Inflammatory macrophage (primary cell): ENCODE measurements at places on chromosomes 6 and 20.

DNA sequence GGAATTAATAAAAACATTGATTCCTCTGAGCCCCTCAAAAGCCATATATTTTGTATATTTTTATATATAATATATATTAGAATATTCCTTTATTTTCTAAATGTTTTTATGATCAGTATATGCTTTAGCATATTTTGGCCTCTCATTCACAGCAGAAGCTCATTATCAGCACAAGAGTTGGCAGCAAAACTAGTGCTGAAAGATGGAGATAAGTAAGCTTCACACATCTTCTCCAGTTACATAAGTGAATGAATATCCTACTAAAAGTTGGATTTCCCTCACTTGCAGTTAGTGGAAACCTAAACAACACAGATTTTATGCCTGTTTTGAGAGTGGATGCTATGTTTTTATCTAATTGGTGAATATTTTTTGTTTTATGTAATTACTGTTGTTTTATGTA is 1303.8 kb upstream of the ADGRB3 start:
- no peak for DNase-seq

- peak; percentile 58 for DNase-seq
Observed at GRCh38 chr6:15429141-15430110, 183.6 kb downstream of the JARID2 start.

GRCh38 chr6:134732763-134733162 is 217.1 kb downstream of the ALDH8A1 start:
- DNase-seq, result no peak

DNA sequence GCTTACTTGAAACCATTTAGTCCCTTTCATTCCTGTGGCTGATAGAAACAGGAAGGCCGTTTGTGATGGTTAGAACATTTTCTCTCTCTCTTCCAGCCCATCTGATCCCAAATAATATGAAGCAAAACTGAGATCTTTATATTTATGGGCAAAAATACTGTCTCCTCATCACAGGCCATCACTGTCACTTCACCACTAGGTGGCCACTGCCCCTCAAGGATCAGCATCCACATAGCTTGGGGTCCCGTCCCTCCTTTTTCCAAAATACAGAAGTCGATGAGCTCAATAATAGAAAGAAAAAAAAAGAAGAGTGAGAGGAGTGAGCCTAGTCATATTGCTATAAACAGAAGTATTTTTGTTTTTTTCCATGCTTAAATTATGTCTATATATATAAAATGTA is 46.4 kb upstream of the LAMP5 start:
- peak; percentile 24 for DNase-seq

- DNase-seq, result peak; percentile 27
Observed at GRCh38 chr6:148351309-148351708, 8.7 kb downstream of the SASH1 start.

DNA sequence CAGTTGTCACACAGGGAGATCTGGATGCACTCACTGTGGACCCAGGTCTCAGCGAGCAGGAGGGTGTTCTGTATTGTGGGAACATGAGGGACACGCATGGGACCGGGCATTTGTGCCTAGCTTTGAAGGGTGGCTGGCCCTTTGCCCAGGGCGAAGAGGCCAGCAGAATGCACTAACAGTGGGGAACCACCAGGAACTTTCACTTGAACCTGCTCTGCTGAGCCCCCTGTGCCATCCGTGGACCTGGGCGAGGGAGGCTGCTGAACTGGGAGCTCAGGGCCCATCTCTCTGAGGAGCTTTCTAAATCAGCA is 1.2 kb upstream of the ULBP2 start:
- DNase-seq, result no peak

- DNase-seq, result no peak
Observed at GRCh38 chr6:70502484-70502883, 64.2 kb upstream of the SDHAF4 start.

DNA sequence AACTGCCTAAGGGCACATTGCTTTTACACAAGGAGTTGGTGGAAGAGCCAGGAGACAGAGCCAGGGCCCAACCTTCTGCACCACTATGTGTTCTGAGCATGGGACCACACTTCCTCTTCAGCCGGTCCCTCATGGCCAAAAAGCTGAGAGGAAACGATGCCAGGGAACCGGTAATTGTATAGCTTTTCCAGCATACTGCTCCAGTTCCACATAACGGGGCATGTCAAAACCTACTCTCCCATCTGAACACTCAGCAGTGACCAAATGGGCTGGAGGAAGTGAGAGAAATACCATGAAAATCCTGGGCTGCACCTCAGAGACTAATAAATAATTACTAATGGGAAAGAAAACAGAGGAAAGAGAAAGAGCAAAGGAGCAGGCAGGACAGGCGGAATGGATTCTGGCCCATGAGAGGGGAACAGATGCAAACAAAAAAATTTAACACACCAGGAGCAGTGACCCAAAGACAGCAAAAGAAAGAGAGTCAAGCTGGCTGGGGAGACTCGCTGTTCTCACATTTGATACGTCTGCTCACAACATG is 52.0 kb upstream of the BMP2 start:
- peak; percentile 47 for DNase-seq

DNA sequence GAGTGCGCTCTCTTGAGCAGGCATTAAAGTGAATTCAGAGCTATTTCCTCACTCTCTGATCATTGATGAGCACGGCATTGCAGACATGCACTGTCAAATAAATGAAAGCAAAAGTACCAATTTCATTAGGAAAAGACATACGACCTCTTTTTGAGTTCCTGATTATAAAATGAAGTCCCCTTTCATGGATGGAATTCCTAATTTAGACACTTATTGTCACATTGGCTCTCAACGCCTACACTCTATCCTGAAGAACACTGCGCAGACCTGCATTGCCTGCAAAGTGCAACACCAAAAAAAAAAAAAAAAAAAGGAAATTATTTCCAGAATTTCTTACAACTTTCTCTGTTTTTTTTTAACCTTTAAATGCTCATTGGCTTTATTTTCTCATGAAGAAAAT is 1.6 kb downstream of the ADGRB3 start:
- DNase-seq, result no peak

DNA sequence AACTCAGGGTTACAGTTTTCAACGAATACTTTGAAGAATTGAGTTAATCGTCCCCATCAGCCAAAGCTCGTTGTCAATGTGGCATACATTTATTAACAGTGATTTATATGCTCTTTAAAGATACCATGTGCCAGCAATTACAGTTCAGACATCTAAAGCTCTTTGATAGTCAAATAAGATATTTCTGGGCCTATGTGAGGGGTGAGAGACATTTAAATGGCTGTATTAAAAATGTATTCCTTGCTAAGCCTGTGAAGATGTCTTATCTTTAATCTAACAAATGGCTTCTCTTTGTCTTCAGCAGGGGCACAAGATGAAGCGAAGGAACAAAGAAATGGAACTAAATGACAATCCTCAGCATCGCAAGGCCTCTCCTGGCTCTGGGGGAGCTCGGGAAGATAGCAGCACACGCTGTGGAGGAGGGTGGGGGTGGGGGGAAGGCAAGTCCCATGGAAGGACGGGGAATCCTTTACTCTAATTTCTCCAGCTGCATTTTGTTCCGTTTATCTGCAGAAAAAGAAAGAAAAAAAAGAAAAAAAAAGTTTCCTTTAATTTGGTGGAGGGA is 523.6 kb downstream of the KIF16B start:
- DNase-seq, result no peak

- DNase-seq, result no peak
Observed at GRCh38 chr6:127886603-127887002, 14.3 kb downstream of the THEMIS start.

GRCh38 chr6:119148098-119148824 is 69.8 kb upstream of the FAM184A start:
- DNase-seq, result peak; percentile 82

DNA sequence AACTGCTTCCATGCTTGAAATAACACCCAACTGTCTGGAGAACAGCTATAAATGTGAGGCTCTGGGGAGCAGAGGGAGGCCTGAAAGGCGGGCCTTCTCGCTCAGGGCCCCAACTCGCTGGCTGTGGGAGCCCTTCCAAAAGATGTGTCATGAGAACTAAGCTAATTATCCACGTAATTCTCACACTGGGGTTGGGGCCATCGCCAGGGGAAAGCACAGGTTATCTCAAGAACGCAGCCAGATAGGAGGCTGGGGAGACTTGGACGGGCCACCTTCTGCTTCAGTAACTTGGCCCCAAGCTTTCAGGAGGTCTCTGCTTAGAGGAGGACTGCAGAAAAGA is 1.6 kb downstream of the PXDC1 start:
- no peak for DNase-seq

- no peak for DNase-seq
Observed at GRCh38 chr6:28747631-28748157, 176.1 kb downstream of the TRIM27 start.

GRCh38 chr6:71287926-71288227 is 734 bp upstream of the OGFRL1 start:
- no peak for DNase-seq

- DNase-seq, result no peak
Observed at GRCh38 chr6:70998148-70998547, 41.3 kb upstream of the B3GAT2 start.

GRCh38 chr20:22389836-22390542 is 194.4 kb downstream of the FOXA2 start:
- no peak for DNase-seq

DNA sequence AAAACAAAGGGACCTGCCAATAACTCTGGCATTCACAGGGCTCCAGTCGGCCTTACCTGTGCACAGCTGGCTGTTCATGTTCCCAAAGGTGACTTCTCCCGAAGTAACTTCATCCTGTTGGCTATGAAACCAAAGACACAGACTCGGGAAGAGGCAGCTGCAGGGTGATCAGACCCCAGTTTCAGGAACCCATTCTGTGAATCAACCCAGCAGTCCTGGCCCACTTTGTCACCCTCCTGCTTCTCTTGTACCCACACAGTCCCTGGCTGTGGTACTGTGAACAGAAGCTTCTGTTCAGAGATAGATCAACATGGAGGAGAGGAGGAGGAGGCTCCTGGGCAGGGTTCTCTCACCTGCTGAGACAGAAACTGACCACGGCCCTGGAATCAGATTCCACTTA is 8.7 kb upstream of the PGC start:
- DNase-seq, result no peak

DNA sequence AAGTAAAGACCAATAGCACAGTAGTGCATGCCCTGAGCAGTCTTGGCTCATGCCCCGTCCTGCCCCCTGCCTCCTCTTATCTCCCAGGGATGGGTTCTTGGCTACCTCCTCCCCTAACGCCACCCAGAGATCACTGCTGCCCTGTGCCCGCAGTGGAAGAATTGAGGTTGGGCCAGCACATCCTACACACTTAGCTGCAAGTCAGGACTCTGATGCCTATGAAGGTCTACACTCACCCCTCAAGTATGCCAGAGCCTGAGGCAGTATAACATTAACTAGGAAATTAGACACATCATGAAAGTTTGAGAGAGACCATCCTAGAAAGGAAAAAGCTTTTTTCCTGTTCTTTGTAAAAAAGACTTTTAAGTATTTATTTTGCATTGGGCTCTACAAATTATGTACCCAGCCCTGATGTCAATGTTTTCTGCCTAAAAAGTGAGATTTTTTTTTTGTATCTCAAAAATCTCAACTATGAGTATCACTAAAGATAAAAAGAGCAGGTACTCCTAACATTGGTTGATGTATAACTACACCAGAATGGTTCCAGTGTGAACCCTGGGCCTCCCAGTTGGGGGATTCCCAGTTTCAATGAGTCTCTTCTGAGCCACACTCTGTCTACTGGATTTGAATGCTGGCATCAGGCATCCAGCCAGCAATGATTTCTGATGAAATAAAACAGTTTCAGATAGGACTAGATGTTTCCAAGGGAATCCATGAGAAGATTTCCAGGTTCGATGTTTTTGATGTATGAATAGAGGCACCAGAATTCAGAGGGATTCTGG is 115.4 kb downstream of the ISM1 start:
- no peak for DNase-seq

GRCh38 chr6:137717074-137718073 is 149.7 kb upstream of the TNFAIP3 start:
- DNase-seq, result no peak

GRCh38 chr6:109867009-109867969 is 110.8 kb upstream of the GPR6 start:
- no peak for DNase-seq

- no peak for DNase-seq
Observed at GRCh38 chr6:108179741-108180140, 13.9 kb downstream of the NR2E1 start.

DNA sequence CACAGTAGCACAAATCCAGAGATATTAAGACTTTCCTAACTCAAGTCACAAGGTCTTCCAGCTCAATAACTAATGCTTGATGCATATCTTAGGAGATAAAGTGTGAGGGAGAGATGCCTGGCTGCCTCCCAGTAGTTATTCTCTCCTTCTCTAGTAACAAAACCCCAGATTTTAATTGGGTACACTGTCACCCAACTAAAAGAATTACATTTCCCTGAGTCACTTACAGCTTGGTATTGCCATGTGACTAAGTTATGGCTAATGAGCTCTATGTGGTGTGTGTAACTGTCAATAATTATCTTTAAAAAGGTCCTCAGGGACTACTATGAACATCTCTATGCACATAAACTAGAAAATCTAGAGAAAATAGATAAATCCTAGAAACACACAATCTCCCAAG is 32.0 kb downstream of the KIF6 start:
- DNase-seq, result no peak

GRCh38 chr20:57330998-57331397 is 1.4 kb downstream of the SPO11 start:
- DNase-seq, result peak; percentile 46

GRCh38 chr20:45823949-45824835 is 2.9 kb downstream of the TNNC2 start:
- DNase-seq, result peak; percentile 37

DNA sequence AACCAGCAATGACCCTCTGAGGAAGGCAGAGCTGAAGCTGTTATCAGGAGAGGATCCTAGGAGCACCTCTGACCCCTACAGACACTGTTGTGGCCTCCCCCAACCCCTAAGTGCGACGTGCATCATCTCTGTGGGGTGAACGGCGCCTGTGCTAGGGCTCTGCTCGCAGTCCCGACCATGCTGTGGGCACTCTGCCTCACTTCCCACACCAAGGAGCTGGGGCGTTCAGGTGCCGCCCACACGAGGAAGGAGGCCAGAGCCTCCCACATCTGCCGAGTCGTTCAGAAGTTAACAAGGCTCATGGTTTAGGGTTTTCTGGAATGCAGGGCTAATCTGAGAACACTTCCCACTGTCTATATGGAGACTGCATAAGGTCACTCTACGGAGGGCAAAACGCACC is 62.1 kb downstream of the GINS1 start:
- no peak for DNase-seq

DNA sequence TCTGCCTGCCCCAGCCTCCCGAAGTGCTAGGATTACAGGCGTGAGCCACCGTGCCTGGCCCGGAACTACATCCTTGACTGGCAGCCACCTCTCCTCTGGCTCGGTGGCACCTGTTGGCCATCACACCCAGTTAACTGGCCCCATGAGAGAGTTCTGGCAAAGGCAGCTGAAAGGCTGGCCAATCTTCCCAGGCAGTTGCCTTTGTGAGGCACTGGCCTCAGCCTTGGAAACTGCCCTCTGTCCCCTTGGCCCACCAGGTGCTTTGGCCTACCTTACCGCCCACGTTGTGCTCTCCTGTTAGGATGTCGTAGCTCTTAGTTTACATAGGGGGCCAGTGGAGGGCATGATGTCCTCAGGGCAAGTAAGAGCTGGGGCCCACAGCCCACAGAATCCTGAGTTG is 9.6 kb upstream of the MANBAL start:
- DNase-seq, result no peak

- no peak for DNase-seq
Observed at GRCh38 chr6:125207956-125208355, 54.4 kb downstream of the TPD52L1 start.
